ENCODE measurements at places on chromosomes 11 and 22.

GRCh38 chr22:50292643-50293440 lies 14.6 kb downstream of the PLXNB2 start:
- DNase-seq: no peak

GRCh38 chr22:49826603-49827270 lies 936 bp downstream of the BRD1 start:
- no peak for DNase-seq

DNA sequence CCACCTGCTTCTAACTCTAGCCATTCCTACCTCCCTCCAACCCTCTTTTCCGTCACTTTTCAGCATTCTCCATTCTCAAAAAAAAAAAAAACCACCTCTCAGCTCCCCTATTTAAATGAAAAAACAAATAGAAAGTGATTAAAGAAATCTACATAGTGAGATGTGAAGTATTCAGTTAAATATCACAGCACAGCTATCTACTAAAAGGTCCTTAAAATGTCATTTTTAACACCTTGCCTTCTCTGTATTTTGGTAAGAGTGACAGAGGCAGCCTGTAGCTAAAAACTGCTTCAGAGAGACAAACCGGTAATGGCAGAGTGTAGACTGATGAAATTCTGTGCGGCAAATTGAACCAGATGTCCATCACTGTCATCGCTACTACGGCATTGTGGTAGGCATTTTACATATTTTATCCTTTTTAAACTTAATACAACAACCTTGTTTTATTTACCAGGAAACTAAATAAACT lies 346 bp upstream of the ALG9 start:
- DNase-seq: no peak

DNA sequence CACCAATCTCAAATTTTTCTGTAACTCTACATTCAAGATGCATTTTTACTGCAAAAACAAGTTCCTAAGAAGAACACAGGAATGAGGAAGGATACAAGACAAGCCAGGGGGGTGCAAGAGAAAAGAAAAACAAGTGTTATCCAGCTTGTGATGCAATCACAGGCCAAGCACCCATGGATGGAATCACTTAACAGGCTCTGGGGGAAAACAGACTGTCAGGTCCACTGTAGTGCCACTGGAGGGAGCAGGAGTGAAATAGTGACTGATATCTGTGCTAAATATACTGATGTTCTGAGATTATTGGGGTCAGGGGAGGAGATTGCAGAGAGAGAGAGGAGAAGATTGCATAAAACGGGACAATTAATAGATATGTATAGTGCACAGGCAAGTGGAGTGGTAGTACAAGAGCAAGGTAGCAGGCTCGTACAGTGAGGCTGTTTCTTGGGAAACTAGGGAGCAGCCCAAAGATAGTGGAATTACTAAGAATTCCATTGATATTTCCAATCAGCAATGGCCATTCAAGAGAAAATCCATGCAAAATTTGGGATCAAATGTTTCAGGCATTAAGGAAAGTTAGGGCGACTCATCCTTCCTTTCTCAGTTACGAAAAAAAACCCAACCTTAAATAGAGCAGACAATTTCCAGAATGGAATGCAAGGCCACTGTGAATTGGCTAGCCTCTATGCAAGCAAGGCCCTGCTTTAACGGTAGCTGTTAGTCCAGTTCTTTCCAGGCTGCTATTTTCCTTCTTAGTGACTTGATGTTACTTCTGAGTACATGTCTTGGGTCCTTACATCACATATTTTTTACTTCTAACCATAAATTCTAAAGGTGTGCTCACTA lies 52.2 kb upstream of the CEP126 start:
- DNase-seq: no peak

- no peak for DNase-seq
These were observed 119.5 kb upstream of the NARS2 start for GRCh38 chr11:78694152-78694551.

- DNase-seq: no peak
These were observed 46.8 kb downstream of the NNMT start for GRCh38 chr11:114343020-114343419.
